ENCODE measurements at places on chromosomes 11 and 22.

GRCh38 chr11:111733016-111733415, 33.2 kb downstream of the PPP2R1B start:
- no peak for DNase-seq

- DNase-seq: no peak
These were observed 9.5 kb downstream of the HOATZ start for GRCh38 chr11:111524056-111524455.

- DNase-seq: no peak
These were observed 96.1 kb downstream of the FDX1 start for GRCh38 chr11:110525883-110526282.

DNA sequence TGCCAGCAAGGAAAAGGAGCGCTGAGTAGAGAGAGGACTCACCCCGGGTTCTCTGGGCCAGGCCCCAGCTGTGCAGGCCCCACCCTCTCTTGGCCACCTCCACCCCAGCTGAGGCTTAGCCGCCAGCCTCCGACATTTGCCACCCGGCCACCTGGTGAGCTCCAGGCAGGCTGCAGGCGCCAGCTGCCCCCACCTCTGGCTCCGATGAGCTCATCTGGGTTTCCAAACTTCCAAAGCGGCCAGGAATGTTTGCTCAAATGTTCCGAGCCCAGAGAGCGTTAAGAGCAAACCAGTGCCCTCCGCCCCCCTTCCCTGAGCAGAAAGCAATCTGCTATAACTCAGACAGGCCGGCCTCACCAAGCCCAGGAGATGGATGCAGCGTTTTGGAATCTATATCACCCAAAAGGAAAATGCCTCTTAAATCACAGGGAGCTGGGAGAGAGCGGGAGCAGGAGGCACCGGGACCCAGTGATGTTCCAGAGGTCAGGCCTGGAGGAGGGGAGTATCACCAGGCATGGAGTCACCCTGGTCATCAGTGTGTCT, 9.1 kb upstream of the MN1 start:
- no peak for DNase-seq

DNA sequence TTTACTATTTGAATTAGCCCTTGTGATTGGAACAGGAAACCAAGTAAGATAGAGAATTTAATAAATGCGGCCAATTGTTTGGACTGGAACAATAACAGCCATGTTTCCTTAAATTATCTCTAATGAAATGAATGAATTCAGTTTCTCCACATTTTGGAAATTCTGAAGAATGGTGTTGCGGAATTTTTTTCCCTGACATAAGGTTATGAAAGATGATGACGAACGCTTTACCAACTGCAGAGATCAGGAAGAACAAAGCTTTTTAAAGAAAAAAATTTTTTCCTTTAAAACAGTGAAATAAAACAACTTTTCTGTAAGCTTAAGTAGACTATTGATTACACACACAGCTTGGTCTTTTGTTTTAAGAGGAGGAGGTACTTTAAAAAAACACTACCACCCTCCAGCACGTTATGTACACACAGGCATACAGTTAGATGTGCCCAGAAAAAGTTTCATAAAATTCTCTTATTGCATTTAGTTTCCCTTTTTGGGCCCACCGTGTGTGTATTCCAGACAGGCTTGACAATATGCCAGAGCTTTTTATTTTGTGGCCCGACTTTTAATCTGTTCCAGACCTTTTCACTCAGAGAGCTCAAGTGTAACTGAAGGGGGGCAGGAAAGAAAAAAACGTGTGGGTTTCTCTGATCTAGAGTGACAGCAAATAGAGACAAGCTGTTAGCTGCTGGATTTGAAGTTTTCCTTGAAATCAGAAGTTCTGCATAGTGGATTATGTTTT, 77.3 kb downstream of the YAP1 start:
- DNase-seq: no peak

Data from stimulated activated CD8-positive, alpha-beta memory T cell treated with anti-CD3 and anti-CD28 coated beads, Interleukin-7, amount 100 ng/mL, for 24 hours (primary cell).